ENCODE measurements at places on chromosomes 1 and 21.

- DNase-seq, result no peak
Observed at GRCh38 chr1:59595774-59596173, 219.0 kb upstream of the HOOK1 start.

DNA sequence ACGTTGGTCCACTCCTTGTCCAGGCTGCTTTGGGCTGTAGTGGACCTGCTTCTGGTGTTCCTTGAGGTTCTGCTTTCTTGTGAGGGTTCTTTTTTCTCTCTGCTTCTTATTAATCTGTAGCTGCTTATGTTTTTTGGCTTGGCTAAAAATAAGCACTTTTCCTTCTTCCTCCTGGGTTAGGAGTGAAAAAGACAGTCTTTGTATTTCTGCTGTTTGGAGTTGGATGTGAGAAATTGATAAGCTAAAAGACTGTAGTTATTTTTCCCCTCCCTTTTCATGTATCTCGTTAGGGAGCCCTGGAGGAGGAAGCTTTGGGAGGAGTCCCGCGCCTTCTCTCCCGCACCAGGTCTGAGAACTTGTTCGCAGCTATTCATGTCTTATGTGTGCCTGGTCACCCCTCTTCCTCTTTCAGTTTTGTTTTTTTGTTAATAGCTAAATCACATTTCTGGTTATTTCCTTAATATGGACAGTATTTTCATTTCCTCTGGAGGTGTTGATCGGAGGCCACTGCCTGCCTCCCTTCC is 79.0 kb downstream of the GALNT2 start:
- no peak for DNase-seq

- no peak for DNase-seq
Observed at GRCh38 chr1:164417016-164417704, 141.8 kb upstream of the PBX1 start.

GRCh38 chr1:212188599-212189351 is 96.4 kb upstream of the PPP2R5A start:
- DNase-seq, result no peak

DNA sequence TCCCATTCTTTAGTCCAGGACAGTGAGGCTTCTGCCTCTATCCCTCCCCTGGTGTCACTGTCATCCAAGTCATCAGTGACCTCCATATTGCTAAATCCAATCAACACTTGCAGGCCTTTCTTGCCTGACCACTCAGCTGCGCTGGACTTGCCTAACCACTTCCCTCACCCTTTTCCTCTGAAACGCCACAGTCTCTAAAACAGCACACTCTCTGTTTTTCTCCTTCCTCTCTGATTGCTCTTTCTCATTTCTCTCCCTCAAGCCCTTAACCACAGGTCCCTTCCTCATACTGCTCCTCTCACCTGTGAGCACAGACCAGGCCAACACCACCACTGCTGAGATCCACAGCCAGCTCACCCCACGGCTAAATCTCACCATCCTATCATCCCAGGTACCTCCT is 17.5 kb downstream of the TAL1 start:
- no peak for DNase-seq

GRCh38 chr1:244330318-244330625 is 121.4 kb downstream of the ADSS2 start:
- DNase-seq, result no peak

DNA sequence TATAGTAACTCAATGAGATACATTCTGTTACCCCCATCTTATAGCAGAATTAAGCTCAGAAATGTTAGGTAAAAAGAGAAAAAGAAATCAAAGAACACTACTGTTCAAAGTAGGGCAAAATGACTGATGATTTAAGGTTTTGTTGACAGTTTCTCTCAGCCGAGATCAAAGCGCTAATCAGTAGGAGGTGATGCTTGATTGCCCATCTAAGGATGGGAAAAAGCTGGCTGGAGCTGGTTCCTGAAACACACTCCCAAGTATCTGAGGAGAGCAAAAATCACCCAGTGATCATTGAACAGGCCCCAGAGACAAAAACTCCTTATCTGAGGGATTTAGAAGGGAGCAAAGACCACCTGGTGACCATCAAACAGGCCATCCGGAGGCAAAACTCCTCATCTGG is 64.5 kb upstream of the CSF1 start:
- DNase-seq, result no peak

- DNase-seq, result no peak
Observed at GRCh38 chr1:240058049-240058448, 33.6 kb upstream of the FMN2 start.

- no peak for DNase-seq
Observed at GRCh38 chr1:109776206-109776835, 12.6 kb upstream of the EPS8L3 start.

DNA sequence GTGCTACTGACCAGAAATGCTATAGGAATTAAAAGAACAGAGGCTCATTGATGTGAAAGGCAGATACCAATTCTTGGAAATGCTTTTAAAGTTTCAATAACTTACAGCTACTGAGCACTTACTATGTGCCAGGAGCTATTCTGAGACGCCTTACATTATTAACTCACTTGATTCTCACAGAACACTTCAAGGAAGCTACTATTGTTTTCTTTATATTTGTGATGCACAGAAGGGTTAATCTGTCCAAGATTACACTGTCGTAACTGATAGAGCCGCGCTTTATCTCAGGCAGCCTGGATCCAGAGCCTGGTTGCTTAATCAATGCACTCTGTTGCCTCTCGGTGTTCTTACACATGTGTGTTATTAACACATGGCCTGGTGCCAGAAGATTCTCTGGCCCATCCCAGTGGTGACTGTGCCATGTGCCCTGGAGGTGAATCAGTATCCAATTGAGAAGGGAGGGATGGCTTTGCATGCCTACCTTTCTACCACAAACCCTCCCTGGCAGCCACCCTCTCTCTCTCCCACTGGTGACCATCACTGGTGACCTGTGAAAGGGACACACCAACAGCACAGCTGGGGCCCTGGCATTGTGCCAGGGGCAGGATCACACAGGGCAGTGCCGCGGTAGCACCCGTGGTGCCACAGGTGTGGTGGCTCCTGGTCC is 8.8 kb downstream of the FMO1 start:
- DNase-seq, result no peak

GRCh38 chr21:45128613-45129188 is 54.3 kb downstream of the ADARB1 start:
- DNase-seq, result peak; percentile 60

DNA sequence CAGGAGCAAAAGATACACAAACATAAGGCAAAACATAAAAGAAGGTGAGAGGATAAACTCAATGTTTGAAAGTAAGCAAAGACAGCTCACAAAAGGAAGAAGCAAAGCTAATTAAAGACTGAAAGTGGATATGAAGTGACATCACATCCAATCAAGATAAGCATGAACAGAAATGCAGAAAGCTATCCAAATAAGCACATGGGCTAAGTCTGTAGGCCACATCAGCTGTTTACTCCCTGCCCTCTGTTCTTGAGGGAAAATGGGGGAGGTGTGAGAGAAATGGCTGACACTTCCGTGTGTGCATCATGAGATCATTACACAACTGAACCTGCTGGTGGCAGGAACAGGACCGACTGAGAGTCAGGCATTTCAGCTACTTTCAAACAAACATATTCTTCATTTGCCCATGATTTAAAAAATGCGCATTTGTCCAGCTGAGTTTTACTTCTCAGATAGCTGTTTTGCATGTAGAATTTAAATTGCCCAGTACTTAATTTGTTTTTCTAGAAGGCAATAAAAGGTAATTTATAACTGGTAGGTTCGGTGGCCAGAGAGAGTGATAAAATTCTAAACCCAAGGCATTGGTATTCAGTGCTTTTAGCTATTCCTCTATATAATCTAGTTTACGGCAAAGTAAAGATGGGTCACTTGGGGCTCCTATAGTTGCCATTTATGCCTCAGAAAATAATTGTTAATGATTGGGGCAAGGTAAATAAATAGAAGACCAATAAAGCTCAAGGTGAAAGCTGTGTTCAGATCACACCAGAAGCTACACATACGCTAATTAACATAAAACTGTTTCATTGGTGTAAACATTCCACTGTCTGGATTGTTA is 27.2 kb upstream of the MAN1A2 start:
- DNase-seq, result no peak

GRCh38 chr1:108079440-108080025 is 114.6 kb upstream of the VAV3 start:
- no peak for DNase-seq

GRCh38 chr1:19058476-19058797 is 102.0 kb upstream of the IFFO2 start:
- no peak for DNase-seq

DNA sequence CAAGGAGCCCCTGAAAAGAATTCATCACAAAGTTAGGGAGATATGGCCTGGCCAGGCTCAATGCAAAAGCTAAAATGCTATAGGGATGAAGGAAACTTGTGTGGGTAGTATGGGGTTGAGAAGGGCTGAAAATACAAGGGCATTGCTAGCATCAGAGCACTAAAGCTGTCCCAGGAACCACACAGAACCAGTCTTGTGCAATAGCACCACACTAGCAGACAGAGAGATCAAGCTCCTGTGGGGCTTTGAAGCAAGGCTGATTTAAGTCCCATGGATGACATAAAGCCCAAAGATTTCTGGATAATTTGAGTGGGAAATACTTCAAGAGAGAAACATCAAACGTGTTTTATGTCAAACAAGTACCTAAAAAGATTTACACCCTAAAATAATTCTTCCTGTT is 97.1 kb downstream of the VAV3 start:
- no peak for DNase-seq

GRCh38 chr1:12067900-12068821 is 5.1 kb downstream of the TNFRSF8 start:
- no peak for DNase-seq

GRCh38 chr21:34704119-34704518 is 35.3 kb downstream of the CLIC6 start:
- DNase-seq, result no peak

- no peak for DNase-seq
Observed at GRCh38 chr1:15354580-15354965, 55.1 kb upstream of the EFHD2 start.

DNA sequence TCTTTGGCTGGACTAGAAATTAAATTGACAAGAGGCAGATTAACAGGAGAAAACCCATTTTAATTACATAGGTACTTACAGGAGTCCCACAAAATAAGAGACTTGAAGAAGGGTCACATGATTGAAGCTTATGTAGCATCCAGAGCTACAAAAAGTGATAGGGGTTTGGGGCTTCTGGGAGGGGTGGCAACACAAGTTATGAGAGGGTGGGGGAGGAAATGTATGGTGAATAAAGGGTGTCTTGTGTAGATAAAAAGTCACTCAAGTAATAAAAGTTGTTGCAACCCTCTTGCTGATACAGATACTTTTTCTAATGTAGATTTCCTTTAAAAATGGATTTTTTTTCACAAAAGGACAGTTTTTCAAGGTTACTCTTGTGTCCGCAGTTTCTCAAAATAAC is 24.0 kb downstream of the USP25 start:
- no peak for DNase-seq

- DNase-seq, result no peak
Observed at GRCh38 chr1:182181167-182181572, 119.7 kb upstream of the ZNF648 start.

GRCh38 chr1:104018922-104019674 is 269.4 kb downstream of the AMY1C start:
- no peak for DNase-seq

- DNase-seq, result no peak
Observed at GRCh38 chr1:230702934-230703678, 10.8 kb downstream of the AGT start.

- no peak for DNase-seq
Observed at GRCh38 chr1:177977141-177977540, 7.3 kb upstream of the SEC16B start.

- no peak for DNase-seq
Observed at GRCh38 chr21:45952974-45953373, 28.6 kb upstream of the COL6A1 start.

- DNase-seq, result peak; percentile 70
Observed at GRCh38 chr1:234605983-234606783, 3.8 kb downstream of the IRF2BP2 start.

- DNase-seq, result no peak
Observed at GRCh38 chr1:9384751-9385245, 92.1 kb downstream of the SPSB1 start.

DNA sequence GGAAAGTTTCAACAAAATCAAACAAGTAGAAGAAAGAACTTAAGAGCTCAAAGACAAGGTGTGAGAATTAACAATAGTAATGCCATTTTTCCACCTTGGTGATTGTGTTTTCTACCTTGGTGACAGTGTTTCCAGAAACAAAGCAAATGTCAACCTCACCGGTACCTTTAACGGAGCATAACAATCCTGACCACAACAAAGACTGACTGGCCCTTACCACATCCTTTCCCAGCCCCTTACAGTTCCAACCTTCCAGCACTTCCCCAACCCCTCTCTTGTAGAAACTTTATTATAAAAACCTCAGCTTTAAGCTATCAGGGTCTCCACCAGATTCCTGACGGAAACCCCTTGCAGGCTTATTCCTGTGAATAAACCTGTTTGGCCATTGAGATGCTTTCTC is 16.7 kb downstream of the STYXL2 start:
- DNase-seq, result peak; percentile 77

DNA sequence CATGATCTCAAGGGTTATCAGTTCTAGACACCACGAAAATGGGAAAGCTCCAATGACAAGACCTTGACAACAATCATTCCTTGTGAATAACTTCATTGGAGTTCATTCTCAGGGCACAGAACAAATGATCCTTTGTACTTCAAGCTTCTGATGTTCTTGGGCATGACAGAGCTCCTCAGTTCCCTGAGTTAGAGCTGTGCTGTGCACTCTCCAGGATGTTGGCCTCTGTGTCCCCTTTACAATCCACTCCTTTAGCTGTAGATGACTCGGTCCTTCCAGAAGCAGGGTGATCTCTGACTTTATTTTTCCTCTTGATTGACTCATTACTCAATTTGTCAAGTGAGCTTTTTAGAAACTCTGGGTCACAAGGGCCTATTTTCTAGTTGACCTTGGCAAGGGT is 3.9 kb upstream of the FAM78B start:
- no peak for DNase-seq

DNA sequence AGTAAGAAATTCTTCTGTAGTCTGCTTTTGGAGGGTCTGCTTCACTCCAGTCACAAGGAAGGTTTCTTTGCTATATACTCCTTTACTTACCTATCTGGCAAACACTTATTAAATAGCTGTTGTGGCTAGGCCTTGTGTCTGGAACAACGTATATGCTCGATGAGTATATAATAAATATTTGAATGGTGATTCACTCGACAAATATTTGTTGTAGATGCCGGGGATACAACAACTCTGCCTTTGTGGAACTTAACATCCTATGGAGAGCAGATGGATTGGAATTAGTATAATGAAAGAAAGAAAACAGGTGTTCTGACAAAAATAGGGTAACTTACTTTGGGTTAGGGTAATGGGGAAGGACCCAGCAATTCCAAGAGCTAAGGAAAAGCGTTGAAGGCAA is 31.1 kb downstream of the KPNA6 start:
- no peak for DNase-seq

DNA sequence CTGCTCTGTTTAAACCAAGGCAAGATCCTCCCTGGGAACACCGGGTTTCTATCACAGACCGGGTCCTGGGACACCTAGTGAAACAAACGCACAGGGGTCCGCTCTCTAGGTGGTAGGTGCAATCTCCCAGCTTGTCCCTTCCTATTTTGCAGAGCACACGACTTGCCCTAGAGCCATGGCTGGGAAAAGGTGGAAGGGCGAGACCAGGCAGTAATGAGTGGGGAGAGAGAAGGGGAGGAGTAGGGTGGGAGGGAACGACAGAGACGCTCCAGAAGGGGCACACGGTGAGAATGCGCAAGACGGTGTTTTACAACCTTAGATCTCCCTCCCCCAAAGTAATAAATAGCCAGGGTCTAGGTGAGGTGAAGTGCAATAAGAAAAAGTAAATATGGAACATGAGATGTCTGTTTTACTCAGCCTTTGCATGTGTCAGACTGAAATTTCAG is 9.3 kb upstream of the ARHGAP29 start:
- no peak for DNase-seq

Measured in stimulated activated naive CD4-positive, alpha-beta T cell (primary cell).